ENCODE measurements at places on chromosomes 5 and 9. TPM values are rescaled to one million over a fixed set of nuclear protein-coding genes. Genes with fewer than 3 reads are reported as not detected.

Gene TRIM7
- 1.1 TPM for total RNA-seq

Gene ANGPTL2
- not detected for total RNA-seq

Gene GMCL2
- total RNA-seq: not detected

Gene JAKMIP2
- 8.9 TPM for total RNA-seq

Gene GHR
- not detected for total RNA-seq

Gene DMGDH
- total RNA-seq: not detected

Gene BHMT2
- not detected for total RNA-seq

Gene TIMD4
- total RNA-seq: 4.0 TPM

Gene CKMT2
- total RNA-seq: not detected

Gene MED10
- 51.5 TPM for total RNA-seq

Gene DIRAS2
- not detected for total RNA-seq

Gene UBQLN1
- 98.2 TPM for total RNA-seq

Gene BARX1
- total RNA-seq: not detected

Gene TMEM171
- not detected for total RNA-seq

Gene COL23A1
- 0.68 TPM for total RNA-seq

Gene ZNF622
- 29.2 TPM for total RNA-seq

Gene IFNA21
- total RNA-seq: not detected

Gene POU5F2
- 1.1 TPM for total RNA-seq

Gene SMIM33
- total RNA-seq: 0.65 TPM

Gene PLCXD3
- not detected for total RNA-seq

Gene EIF4EBP3
- total RNA-seq: 7.4 TPM

Gene F2RL2
- not detected for total RNA-seq

Gene ABCA2
- 61.5 TPM for total RNA-seq

Gene NR4A3
- 0.29 TPM for total RNA-seq

Gene WDR38
- total RNA-seq: not detected

Gene EIF4E1B
- total RNA-seq: not detected

Gene SWI5
- total RNA-seq: 12.2 TPM

Gene GRM6
- not detected for total RNA-seq

All from activated CD8-positive, alpha-beta T cell treated with anti-CD3 and anti-CD28 coated beads, Interleukin-2, amount 10 ng/mL, durations not matched to agents 7 days and 5 days (primary cell).